ENCODE measurements at places on chromosomes 13 and 19. TPM values are rescaled to one million over a fixed set of nuclear protein-coding genes. Genes with fewer than 3 reads are reported as not detected.

Gene OR4F17
- not detected for total RNA-seq

DNA sequence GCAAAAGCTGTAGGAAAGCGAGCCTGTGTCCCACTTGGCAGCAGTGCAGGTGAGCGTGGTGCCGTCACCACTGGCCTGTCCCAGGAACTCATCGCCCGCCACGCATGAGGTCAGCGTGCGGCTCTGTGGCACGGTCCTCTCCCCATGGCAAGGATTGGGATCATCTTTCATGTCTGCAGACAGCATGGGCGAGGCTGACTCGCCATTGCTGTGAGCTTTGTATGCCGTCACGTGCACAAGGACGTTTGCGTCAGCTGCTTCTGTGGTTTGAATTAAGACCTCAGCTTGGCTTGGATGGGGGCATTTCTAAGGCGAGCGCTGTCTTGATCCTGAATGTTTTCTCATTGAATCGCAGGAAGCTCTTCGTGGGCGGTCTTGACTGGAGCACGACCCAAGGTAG lies 9.8 kb downstream of the DAZAP1 start:
- peaks cover 23% of the 10 kb centered on the region for H3K4me1 ChIP-seq
- peaks cover 39% of the 10 kb centered on the region for H3K36me3 ChIP-seq
- no peak for DNase-seq
- H3K27me3 ChIP-seq = no peaks in the 10 kb centered on the region

- DNase-seq = no peak
- H3K4me1 ChIP-seq = peaks cover 30% of the 10 kb centered on the region
- H3K4me3 ChIP-seq = peak overlapping the region; percentile 100
- peak overlapping the region; percentile 94 for H3K27ac ChIP-seq
- no peaks in the 10 kb centered on the region for H3K36me3 ChIP-seq
- H3K27me3 ChIP-seq = no peaks in the 10 kb centered on the region
These were observed 498 bp upstream of the RBM26 start for GRCh38 chr13:79406597-79406908.

Gene ZNF112
- 0.11 TPM for total RNA-seq

GRCh38 chr13:91133941-91134802 lies 213.3 kb upstream of the MIR17HG start:
- no peak overlapping the region for H3K4me3 ChIP-seq
- no peaks in the 10 kb centered on the region for H3K27me3 ChIP-seq
- H3K4me1 ChIP-seq = no peaks in the 10 kb centered on the region
- H3K36me3 ChIP-seq = no peaks in the 10 kb centered on the region
- H3K27ac ChIP-seq = no peak overlapping the region

Gene GRIK5
- total RNA-seq = 15.5 TPM

Gene TGFBR3L
- total RNA-seq = 7.1 TPM

Gene SLC10A2
- not detected for total RNA-seq

GRCh38 chr19:35436477-35437405 lies 11.3 kb upstream of the FFAR2 start:
- H3K27ac ChIP-seq = no peak overlapping the region
- H3K4me3 ChIP-seq = no peak overlapping the region
- no peaks in the 10 kb centered on the region for H3K27me3 ChIP-seq

GRCh38 chr13:34671137-34671536 lies 270.9 kb upstream of the NBEA start:
- no peaks in the 10 kb centered on the region for H3K27me3 ChIP-seq
- no peak overlapping the region for H3K4me3 ChIP-seq
- no peak overlapping the region for H3K27ac ChIP-seq
- H3K36me3 ChIP-seq = no peaks in the 10 kb centered on the region
- H3K4me1 ChIP-seq = no peaks in the 10 kb centered on the region

DNA sequence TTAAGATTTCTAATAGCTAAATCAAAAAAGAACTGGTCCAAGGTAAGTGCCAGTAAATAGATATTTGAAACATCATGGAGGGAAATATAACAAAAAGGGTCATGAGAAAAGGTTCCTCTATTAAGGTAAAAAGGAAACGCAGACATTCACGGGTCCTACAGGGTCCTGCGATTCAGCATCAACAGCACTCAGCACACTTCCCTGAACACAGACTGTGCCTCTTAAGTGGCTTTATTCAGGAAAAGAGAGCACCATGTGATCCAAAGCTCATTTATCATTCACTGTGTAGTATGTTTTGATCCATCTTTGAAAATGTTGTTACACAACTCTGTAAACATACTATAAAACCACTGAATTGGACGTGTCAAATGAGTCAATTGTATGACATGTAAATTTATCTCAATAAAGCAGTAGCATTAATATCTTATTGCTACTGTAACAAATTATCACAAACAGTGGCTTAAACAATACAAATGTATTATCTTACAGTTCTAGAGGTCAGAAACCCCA lies 33.7 kb downstream of the CRYL1 start:
- no peak overlapping the region for H3K4me3 ChIP-seq
- no peaks in the 10 kb centered on the region for H3K27me3 ChIP-seq
- peaks cover 4% of the 10 kb centered on the region for H3K4me1 ChIP-seq
- no peak overlapping the region for H3K27ac ChIP-seq
- H3K36me3 ChIP-seq = peaks cover 13% of the 10 kb centered on the region

Gene CDC16
- total RNA-seq = 41.1 TPM
